Astrocyte (in vitro differentiated cells and primary cell): ENCODE measurements at places on chromosomes 11 and 22. TPM values are rescaled to one million over a fixed set of nuclear protein-coding genes. Genes with fewer than 3 reads are reported as not detected.

GRCh38 chr11:125941619-125942611 is 3.9 kb upstream of the VSIG10L2 start:
- DNase-seq = no peak

GRCh38 chr11:16781936-16782919 is 43.8 kb downstream of the C11orf58 start:
- no peak for DNase-seq

GRCh38 chr11:128503245-128503991 is 83.9 kb downstream of the ETS1 start:
- peak; percentile 96 for DNase-seq

DNA sequence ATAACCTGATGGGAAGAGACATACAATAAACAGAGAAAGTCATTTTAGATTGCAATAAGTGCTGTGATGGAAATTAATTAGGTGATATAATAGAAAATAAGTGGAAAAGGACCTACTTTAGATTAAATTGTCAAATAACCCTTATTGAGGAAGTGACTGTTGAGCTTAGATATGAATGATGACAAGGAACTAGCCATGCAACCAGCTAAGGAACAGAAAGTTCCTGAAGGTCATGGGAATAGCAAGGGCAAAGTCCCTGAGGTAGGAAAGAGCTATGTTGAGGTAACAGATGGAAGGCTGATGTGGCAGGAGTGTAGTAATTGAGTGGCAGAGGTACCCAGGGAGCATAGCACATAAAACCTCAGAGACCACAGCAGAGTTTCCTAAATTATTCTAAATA is 135.2 kb downstream of the WNT11 start:
- DNase-seq = no peak

- no peak for DNase-seq
Measured at GRCh38 chr22:39264349-39265038, 19.7 kb upstream of the PDGFB start.

- no peak for DNase-seq
Measured at GRCh38 chr22:25437414-25438160, 126.9 kb upstream of the GRK3 start.

DNA sequence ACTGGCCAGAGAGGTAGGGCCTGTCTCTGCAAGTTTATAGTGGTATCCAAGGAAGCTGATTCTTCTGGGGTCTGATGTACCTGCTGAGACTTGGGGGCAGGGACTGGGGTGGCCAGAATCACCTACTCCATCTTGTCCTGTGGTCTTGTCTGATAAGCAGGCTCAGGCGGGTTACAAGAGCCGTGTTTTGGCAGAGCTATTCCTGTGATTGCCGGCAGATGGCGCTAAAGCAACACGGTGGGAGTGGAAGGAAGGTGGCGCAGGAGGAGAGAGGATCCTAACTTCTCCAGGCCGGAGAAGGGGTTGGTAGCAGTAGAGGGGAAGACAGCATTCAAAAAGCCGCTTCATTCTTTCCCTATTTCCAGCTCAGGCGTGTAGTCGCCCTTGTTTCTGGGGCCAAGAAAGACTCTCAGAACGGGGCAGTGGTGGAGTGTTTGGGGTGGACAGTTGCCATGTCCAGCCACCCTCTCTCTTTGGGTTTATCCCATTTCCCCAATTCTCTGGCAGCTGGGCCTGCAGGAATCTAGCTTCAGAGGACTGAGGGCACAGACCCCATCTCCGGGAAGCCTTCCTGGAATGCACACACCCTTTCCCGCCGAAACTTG is 15.1 kb downstream of the CHRM1 start:
- DNase-seq = peak; percentile 45

DNA sequence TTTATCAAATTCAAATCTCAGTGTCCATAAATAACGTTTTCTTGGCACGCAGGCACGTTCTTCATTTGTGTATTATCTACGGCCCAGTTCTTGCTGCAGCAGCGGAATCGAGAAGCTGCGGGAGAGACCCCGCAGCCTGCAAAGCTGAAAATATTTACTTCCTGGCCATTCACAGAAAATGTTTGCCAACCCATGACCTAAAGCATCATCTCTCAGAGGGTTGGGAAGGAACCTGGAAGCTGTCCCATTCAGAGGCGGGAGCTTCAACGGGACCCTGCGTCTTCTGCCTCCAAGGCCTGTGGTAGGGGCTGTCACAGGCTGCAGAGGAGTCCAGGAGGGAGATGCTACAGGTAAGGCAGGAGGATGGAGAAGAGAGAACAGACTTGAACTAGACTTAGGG is 319.2 kb downstream of the MN1 start:
- no peak for DNase-seq

The GGT5 gene
- 0.64 and 0.89 TPM in 2 replicates for total RNA-seq

The CAPN5 gene
- 13.1 and 17.4 TPM in 2 replicates for total RNA-seq

The CBLIF gene
- not detected in 2 replicates for total RNA-seq

The BTG4 gene
- total RNA-seq = 0.50 and 0.55 TPM in 2 replicates
